Stimulated activated CD4-positive, alpha-beta T cell treated with anti-CD3 and anti-CD28 coated beads, Interleukin-12 subunit alpha, Interleukin-12 subunit beta, amount 100 ng/mL, for 48 hours (primary cell): ENCODE measurements at places on chromosomes 16 and 17.

- DNase-seq, result no peak
Measured at GRCh38 chr16:69834807-69835466, 72.8 kb downstream of the WWP2 start.

DNA sequence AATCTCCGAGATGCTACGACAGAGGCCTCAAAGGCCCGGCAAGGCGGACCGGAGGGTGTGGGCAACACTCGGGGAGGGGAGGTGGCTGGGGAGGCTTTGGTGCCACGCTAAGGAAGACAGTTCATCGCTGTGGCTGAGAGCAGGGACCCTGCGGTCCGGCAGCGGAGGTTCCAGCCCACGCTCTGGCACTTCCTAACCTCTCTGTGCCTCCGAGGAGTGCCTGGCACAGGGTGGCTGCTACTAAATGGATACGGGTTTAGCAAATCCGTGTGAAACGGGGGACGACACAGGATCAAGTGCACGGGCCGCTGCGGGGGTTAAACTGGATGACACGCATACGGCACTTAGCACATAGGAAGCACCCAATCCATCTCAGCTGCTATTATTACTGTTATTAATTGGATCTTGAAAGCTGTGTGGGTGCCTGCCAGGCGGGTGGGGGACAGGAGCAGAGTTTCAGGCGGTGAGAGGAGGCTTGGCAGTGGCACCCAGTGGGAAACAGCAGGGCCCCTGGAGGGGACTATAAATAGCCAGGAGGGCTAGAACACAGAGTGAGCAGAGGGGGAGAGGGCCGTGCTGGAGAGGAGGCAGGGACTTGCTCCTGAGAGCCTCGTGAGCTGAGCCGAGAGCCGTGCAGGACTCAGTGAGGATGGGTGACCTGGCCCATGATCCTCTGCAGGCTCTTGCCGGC lies 45.0 kb downstream of the ABR start:
- DNase-seq, result no peak

DNA sequence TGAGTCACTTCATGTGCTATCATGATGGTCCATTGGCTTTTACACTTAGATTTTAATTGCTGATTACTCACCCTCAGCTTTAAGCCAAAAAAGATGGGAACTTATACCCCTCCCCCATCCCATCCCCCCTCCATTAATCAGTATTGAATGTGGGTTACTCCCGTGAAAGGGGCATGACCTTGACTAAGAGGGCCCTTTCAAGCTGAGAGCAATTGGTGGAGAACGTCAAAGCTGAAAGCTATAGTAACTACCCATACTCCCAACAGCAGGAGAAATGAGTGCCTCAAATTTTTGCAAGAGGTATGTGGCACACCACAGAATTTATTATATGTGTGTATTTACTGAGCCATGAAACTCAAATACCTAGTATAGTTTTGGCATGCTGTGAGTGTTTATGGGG lies 99.7 kb upstream of the CDH8 start:
- no peak for DNase-seq

GRCh38 chr17:45310380-45311324 lies 6.2 kb downstream of the MAP3K14 start:
- no peak for DNase-seq

DNA sequence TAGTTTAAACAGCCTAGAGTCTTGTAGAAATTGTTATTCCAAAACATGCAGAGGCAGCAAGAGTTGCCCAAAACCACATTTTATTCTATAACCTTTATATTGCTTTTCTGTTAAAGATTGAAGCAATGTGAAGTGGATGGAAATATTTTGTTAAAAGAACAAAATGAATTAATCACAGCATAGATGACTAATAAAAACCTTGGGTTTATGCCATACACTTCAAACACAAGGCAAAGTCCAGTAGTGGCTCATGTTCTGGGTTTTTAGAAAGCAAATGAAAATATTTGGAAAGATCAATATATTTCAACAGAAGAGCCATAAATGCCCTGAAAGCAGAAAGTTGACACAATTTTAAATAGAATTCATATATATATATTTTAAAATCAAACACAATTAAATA lies 36.7 kb upstream of the ULK2 start:
- no peak for DNase-seq

DNA sequence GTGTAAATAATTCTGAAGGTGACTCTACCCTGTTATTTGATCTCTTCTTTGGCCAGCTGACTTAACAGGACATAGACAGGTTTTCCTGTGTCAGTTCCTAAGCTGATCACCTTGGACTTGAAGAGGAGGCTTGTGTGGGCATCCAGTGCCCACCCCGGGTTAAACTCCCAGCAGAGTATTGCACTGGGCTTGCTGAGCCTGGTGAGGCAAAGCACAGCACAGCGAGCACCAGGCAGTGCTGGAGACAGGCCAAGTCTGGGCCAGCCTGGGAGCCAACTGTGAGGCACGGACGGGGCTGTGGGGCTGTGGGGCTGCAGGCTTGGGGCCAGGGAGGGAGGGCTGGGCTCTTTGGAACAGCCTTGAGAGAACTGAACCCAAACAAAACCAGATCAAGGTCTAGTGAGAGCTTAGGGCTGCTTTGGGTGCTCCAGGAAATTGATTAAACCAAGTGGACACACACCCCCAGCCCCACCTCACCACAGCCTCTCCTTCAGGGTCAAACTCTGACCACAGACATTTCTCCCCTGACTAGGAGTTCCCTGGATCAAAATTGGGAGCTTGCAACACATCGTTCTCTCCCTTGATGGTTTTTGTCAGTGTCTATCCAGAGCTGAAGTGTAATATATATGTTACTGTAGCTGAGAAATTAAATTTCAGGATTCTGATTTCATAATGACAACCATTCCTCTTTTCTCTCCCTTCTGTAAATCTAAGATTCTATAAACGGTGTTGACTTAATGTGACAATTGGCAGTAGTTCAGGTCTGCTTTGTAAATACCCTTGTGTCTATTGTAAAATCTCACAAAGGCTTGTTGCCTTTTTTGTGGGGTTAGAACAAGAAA lies 5.1 kb downstream of the STH start:
- DNase-seq, result no peak

DNA sequence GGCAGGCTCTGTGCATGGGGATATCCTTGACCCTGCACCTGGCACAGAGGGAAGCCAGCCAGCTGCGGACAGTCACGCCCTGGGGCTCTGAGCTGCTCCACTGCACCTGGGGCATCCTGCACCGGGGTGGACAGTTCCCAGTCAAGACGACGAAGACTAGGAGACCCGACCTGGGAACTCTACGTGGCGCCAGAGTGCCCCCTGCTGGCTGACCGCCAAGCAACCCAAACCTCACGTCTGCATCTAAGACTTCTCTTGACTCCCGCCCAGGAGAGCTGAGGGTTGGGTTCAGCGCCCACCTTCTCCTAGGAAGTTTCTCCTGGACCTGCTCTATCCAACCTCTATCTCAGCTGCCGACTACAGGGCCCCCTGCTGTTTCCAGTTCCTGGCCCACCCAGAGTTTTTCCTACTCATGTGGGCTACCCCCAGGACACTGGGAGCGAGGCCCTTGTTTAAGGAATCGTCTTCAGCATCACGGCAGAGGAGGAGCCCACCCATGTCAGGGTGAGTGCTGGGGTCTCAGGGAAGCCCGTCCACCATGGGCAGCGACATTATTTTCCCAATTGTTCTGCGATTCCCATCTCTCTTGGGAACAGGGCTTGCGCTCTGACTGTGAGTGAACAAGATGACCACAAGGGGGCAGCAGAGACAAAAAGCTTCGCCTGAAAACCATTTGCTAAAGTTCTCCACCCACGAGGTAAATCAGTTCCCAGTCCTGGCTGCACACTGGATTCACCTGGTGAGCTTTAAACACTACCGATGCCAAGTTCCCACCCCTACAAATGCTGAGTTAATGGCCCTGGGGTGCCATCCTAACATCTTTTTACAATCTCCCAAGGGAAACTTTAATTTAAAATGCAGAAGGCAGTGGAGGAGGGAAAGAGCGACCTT lies 29.3 kb downstream of the TLE7 start:
- peak; percentile 72 for DNase-seq

- DNase-seq, result no peak
Measured at GRCh38 chr17:17888821-17889220, 52.0 kb upstream of the SREBF1 start.

DNA sequence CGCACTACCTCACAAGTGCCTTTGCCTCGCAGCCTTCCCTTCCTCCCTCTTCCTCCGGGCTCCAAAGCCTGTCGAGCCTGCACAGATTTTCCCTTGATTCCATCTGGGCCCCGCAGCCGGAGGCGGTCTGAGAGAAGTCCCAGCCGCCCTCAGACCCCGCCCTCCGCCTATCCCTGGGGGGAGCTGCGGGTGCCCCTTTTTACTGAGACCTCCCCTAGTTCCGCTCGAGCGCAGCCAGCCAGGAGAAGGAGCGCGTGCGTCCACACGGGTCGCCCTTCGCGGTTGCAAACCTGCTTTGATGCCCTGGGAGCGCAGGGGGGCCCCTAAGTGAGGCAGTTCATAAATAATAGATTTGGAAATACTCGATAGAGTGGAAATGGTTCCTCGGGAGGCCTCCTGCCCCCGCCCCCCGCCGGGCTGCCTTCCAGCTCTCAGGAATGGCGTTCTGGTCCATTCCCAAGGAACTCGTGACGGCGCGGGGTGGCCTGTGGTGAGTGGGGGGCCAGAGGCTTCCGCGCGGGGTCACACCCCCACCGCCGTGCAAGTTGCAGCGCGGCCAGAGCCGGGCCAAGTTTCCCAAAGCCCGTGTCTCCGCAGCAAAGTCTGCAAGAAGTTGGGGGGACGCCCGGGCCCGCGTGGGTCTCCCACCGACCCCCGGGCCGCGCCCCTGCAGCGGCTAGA lies 610 bp downstream of the C16orf74 start:
- no peak for DNase-seq

DNA sequence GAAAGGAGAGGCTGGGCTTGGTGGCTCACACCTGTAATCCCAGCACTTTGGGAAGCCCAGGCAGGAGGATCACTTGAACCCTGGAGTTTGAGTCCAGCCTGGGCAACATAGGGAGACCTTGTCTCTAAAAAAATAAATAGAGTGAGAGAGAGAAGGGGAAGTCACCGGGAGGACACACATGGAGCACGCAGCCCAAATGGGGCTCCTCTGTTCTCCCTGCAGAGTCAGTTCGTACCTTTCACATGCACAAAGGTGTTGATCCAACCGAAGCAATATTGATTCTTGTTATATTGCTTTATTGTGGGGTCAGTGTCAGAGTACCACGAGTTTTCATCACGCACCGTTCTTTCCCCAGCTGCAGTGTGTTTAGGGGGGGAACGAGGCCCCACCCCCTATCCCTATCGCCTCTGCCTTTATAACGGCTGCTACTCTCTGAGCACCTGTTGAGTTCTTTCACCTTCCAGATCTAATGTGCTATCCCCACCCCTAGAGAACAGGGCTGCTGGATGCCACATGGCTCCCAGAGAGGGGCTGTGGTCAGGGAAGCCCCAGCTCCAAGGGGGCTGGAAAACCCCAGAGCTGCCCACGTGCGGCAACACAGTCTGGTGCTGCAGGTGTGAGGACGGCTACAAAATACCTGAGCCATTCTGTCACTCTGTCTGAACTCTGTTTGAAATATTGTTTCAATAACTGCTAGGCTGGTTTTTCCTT lies 1.0 kb upstream of the TMEM235 start:
- no peak for DNase-seq

- DNase-seq, result no peak
Measured at GRCh38 chr17:40499551-40500189, 1.8 kb downstream of the TNS4 start.

GRCh38 chr16:2190659-2191445 lies 5.6 kb downstream of the CASKIN1 start:
- DNase-seq, result no peak

DNA sequence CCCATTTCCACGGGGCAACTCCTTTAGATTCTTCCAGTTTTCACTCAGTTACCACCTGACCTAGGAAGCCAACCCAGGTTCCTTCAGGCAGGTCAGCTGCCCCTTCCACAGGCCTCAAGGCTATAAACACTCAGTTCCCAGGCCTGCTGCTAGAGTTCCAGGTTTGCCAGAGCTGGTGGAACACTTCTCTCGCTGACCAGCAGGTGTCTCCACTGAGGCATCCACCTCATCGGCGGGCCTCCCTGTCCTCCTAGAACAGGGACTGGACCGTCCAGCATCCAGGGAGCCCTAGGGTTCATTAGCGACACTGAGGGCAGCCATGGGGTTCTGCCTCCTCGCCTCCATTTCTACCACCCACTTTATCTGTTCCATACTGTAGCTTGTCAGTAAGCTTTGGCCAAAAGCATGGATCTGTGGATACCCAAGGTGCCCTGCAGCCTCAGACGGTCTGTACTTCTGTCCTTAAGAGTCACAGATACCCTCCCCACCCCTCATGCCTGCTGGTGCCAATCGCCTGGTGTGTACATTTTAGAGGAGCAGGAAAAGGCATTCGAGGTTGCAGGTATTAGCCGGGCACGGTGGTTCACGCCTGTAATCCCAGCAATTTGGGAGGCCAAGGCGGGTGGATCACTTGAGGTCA lies 29.0 kb downstream of the PIMREG start:
- peak; percentile 34 for DNase-seq

GRCh38 chr16:5252791-5253190 lies 155.2 kb upstream of the EEF2KMT start:
- no peak for DNase-seq

DNA sequence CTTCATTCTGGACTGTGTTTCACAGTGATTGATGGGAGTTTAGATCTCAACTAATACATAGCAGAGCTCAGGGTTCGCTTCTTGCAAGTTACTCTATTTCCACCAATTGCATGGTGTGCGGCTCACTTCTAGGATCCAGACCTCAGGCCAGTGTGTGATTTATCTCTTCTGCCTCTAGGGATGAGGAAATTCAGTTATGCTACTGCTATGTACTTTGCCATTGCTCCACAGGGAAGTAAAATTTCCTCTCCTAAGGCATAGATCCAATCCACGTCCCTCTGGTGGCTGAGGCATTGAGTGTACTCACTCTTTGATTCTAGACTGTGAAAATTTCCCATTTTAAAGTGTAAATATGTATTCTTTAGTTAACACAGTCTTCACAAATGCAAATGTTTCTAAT lies 214.1 kb downstream of the HS3ST3B1 start:
- DNase-seq, result no peak

DNA sequence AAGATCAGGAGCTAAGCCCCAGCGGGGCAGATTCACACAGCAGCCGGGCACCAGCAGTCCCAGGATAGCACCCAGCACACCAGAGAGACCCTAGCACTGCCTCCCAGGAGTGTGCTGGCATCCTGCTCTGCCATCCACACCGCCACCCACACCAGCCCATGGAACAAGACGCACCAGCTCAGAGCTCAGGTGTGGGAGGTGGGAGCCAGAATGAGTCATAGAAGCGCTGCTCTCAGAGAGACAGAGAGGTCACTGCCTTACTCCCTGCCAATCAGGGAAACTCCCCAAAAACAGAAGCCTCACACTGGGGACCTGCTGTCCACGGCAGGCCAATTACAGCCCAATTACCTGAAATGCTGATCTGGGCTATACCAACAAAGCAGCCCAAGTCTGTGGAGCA lies 64.9 kb downstream of the CDYL2 start:
- peak; percentile 26 for DNase-seq

- no peak for DNase-seq
Measured at GRCh38 chr16:22027633-22028032, 19.7 kb downstream of the MOSMO start.

GRCh38 chr17:81067391-81067811 lies 32.5 kb downstream of the BAIAP2 start:
- DNase-seq, result no peak

- no peak for DNase-seq
Measured at GRCh38 chr17:64787255-64787920, 125.3 kb upstream of the SMURF2 start.

GRCh38 chr17:26774291-26775218 lies 519.4 kb upstream of the WSB1 start:
- no peak for DNase-seq
